Stimulated activated CD8-positive, alpha-beta memory T cell treated with anti-CD3 and anti-CD28 coated beads, Interleukin-15, amount 100 ng/mL, for 4 hours (primary cell): ENCODE measurements at places on chromosomes 4 and X.

DNA sequence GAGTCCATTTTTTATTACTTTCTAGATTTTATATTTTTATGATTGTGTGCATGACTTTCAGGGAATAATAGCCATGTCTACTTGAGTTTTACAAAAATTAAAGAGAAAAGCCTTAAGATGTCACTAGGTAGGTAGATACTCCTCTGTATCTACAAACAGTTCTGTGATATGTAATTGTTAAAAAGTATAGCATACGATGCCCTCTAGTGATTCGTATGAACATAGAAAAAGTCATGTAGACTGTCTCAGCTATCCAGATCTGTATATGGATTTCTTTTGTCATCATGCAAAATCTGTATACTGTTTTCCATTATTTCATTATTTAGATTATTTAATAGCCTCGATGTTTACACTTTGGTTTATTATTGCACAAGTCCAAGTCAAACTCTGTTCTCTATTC is 856.6 kb downstream of the CENPC start:
- no peak for DNase-seq

DNA sequence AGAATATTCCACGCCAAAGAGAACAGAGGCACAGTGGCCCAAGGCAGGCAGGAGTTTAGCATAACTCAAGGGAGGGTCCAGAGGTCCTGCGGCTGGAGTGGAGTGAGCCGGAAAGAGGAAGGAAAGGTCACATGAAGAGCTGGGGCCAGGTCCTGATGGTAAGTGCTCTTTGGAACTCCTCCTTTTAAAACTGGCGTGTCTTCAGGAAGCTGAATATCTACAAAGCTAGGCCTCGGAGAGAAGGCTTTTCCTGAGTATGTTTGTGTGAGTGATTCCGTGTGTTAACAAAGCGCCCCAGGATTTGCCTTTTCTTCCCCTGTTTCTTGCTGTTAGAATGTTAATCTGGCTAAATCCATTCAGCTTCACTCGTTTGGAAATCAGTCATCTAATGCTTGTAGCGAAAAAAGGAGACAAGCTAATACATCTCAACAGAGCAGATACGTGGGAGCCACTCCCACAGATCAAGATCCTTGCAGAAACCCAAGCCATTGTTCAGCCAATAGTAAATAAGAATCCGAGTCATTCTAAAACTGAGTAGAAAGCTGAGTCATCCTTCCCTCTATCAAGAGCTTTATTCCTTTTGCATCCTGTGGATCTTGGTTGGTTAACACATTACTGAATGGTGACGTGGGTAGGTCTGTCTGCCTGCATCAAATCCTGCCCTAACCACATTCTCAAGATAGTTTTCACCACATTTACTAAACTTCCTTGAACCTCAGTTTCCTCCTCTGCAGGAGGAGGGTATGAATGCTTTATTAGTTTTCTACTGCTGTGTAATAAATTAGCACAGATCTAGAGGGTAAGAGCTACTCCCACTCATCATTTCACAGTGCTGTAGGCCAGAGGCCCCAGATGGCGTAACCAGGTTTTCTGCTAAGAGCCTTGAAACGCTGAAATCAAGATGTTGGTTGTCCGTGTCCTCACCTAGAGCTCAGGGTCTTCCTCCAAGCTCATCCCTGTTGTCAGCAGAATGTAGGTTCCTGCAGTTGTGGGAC is 43.2 kb upstream of the RBM47 start:
- no peak for DNase-seq

DNA sequence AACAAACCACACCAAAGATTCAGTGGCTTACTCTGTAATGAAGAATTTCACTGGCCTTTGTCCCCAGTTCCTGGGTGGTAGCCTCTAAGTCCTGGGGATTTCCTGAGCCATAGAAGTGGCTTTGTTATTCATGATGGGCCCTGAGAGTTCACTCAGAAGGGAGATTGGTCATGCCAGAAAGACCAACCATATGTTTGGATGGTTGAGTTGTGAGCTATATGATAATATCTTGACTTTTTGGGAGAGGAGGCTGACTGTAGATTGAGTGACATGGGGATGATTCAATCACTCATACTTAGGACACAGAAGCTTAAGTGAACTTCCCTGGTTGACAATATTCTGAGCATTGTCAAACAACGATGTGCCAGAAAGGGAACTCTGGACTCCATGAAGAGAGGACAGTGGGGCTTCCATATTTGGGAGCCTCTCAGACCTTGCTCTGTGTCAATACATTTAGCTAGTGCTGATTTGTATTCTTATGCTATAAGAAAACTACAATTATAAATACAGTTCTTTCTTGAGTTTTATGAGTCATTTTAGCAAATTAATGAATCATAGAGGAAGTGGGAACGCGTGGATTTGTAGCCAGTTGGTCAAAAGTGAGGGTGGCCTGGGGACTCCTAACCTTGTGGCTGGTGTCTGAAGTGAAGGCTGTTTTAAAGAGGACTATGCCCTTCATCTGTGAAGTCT is 392.0 kb downstream of the GBA3 start:
- no peak for DNase-seq

DNA sequence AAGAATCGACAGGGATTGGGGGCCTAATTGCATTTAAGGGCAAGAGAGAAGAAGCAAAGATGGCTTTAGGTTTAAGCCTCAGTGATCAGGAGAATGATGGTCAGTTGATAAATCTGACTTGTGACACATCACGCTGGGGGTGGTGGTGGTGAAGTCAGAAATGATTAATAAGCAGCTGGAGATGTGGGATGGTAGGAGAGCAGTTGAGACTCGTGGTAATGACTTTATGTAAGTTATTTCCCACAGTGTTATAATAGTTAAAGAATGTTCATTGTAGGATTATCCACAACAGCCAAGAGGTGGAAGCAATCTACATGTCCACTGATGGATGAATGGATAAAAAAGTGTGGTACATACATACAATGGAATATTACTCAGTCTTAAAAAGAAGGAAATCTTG is 178.9 kb upstream of the GPC4 start:
- no peak for DNase-seq

DNA sequence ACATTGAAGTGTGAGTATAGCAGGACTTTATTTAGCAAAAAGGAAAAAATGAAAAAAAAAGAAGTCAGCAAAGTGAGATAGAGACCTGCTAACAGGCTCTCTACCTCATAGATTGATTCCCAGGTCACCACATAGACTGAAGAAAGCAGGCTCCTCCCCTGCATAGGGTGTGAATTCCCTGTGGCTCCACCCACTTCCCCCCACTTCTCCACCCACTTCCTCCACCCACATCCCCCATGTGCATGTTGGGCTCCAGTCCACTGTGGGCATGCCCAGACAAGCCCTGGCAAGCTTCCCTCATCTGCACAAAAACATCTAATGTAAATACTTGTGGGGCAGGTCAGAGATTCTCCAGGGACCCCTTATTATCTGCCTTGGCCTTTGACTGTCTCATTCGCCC is 97.8 kb downstream of the TMEM47 start:
- DNase-seq = no peak

DNA sequence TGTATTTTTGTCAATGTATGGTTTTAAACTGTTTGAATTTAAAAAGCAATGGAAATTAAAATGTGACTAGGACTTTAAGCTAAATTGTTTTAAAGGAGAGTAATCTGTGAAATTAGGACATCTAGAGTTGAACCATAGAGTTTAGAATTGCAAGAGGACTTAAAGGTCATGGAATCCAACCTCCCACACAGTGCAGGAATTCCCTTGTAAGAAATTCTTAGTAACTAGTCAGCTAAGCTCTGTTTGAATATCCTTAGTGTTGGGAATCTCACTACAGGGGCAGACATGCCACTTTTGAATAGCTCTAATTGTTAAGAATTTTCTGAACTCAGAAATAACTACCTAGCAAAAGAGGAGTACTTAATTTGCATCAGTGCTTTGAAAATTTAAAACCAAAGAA is 292.9 kb downstream of the IL1RAPL1 start:
- DNase-seq = no peak

- DNase-seq = no peak
These were observed 65.7 kb upstream of the SLITRK2 start for GRCh38 chrX:145751943-145752342.

DNA sequence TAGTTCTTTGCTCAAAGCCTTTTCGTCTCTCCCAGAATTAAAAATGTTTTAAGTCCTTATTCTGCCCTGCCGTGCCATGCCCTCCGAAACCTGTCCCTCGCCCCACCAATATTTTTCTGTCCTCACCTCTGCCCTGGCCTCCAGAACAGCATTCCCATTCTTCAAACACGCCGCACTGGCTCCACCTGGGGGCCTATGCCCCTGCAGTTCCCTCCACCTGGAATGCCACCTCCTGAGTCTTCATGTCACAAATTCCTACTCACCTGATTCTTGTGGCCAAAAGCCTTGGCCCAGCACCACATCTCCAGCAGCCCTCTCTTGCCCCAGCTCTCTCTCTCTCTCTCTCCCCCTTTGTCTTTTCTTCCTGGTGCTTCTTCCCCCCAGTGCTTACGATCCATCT is 91.6 kb downstream of the APBB2 start:
- no peak for DNase-seq

DNA sequence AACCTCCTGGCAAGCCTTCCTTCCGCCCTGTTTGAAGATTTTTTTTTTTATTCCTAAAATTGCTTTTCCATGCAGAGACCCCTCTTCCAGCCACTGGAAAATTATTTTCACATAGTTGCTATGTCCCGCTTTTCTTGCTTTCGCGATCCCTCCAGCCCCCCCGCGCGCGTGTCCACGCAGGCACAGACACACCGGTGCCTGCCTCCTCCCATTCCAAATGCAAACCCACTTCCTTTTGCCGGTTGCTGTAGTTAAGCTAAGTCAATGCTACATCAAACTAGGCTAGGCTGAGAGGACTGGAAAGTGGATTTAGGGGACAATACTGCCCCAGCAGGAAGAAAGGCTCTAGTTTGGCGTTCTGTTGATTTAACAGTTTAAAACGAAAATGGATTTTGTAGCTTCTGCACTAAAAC is 111.0 kb downstream of the DHX15 start:
- no peak for DNase-seq

- no peak for DNase-seq
These were observed 284.0 kb upstream of the FRG1 start for GRCh38 chr4:189656641-189657040.

DNA sequence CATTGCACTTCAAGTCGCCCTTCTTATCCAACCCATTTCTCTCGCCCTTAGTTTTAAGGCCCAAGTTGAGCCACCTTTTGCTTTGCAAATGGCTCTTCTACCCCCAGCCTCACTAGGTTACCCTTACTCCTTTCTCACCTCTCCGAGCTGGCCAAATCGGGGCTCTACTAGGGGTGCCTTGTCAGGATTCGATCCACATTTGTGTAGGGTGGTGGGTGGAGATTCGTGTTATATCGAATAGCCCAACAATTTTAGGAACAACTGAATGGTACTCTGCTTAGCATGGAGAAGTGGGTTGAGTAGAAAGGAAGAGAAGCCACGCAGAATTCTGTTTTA is 3.5 kb downstream of the SLIT2 start:
- DNase-seq = no peak

GRCh38 chr4:20043991-20044390 is 207.7 kb upstream of the SLIT2 start:
- no peak for DNase-seq

GRCh38 chrX:18151649-18152048 is 69.0 kb downstream of the BEND2 start:
- no peak for DNase-seq

GRCh38 chrX:102712216-102712966 is at the start of gene GPRASP2:
GPRASP2 (plus strand) TSS chrX:102712448; CDS start chrX:102714870, 2,422 bp downstream.
- DNase-seq = no peak

- DNase-seq = no peak
These were observed 248.9 kb downstream of the SCFD2 start for GRCh38 chr4:53116954-53117353.
